ENCODE measurements at places on chromosomes 16 and 17.
A peak's percentile ranks its signal among the peaks of the same experiment; 100 is the strongest.

DNA sequence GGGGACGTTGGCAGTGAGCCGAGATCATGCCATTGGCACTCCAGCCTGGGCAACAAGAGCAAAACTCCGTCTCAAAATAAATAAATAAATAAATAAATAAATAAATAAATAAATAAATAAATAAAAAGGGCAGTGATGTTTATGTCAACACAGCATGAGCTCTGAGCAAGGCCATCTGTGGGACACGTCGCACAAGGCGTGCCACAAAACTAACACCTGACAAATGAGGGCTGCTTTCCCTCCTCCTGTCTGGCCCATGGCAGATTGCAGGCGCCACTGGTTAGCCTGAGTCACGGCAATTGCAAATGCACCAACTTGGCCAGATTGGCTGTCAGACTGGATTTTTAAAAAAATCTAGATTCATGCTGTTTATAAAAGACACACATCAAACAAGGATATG is 25.9 kb upstream of the SPNS3 start:
- DNase-seq, result no peak

DNA sequence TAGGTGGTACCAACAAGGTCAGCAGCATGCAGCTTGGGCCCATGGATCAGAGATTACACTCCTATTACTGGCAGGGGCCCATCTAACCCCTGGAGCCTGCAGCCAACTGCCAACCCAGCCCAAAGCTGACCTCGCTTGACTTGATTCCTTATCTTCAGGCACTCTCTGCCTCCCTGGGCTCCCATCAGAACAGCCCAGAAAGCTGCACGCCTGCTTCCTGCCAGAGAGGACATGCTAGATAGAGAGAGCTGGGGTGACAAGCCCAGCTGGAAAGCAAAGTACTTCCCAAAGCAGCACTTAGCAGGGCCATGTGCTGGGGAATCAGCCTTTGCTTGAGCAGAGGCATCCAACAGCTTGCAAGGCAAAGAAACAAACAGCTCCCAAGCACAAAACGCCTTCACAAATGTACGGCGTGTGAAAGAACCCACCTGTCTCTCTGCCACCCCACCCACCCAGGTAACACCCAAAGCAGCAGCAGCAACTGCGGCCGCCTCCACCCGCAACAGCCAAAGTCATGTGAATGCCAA is 74.2 kb upstream of the NLK start:
- DNase-seq, result no peak

- DNase-seq, result no peak
These were observed 62.6 kb upstream of the ENDOV start for GRCh38 chr17:80352216-80352895.

GRCh38 chr16:48013491-48013901 is 142.3 kb downstream of the ABCC12 start:
- DNase-seq, result peak; percentile 37

- DNase-seq, result no peak
These were observed 28.8 kb upstream of the XYLT2 start for GRCh38 chr17:50317121-50317520.
